ENCODE measurements at places on chromosomes 2 and 18. TPM values are rescaled to one million over a fixed set of nuclear protein-coding genes. Genes with fewer than 3 reads are reported as not detected.

- no peaks in the 10 kb centered on the region for H3K4me1 ChIP-seq
- no peak overlapping the region for H3K27ac ChIP-seq
- H3K27me3 ChIP-seq, result no peaks in the 10 kb centered on the region
Observed at GRCh38 chr2:209499069-209499468, 75.2 kb downstream of the MAP2 start.

DNA sequence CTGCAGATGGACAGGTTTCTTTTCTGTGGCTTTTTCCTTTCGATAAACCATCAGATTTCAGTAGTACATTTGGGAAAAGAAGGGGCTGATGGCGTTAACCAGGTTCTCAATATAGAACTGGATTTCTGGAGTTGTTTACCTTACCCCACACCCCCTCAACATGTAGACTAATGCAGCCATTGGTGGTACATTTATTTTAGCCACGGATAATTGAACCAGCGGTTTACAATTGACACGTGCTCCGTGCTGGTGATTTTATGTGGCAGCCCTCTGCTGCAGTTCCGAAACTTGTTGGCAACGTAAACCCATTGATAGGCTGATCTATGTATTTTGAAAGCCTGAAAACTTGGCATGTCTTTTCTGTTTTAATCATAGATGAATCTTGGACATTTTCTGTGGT, 5.4 kb downstream of the SOX11 start:
- no peak overlapping the region for H3K27ac ChIP-seq
- no peak overlapping the region for H3K4me3 ChIP-seq
- peaks cover 2% of the 10 kb centered on the region for H3K4me1 ChIP-seq
- no peak for DNase-seq
- peaks cover 6% of the 10 kb centered on the region for H3K36me3 ChIP-seq

DNA sequence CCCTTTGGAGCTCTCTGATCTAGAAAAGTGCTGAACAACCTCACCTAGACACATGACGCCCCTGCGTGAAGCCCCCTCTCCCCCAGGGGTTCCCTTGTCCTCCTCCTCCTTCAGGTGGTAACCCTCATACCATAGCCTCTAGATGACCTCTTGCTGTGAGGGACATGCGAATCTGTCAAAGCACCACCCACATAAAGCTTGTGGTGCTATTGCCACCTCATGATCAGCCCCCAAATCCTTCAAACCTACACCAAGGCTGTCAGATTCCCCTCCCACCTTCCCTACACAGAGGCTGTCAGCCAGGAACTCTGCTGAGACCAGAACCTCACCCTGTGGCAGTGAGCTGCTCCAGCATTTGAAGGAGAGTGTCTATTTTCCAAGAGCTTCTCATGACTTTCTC, 43.1 kb upstream of the TEX51 start:
- H3K36me3 ChIP-seq, result no peaks in the 10 kb centered on the region
- H3K4me1 ChIP-seq, result no peaks in the 10 kb centered on the region
- DNase-seq, result no peak
- H3K27me3 ChIP-seq, result peaks cover 6% of the 10 kb centered on the region
- H3K4me3 ChIP-seq, result no peak overlapping the region
- H3K27ac ChIP-seq, result no peak overlapping the region

GRCh38 chr2:239261356-239261755, 139.5 kb downstream of the HDAC4 start:
- peaks cover 72% of the 10 kb centered on the region for H3K4me1 ChIP-seq
- H3K27ac ChIP-seq, result no peak overlapping the region
- H3K4me3 ChIP-seq, result no peak overlapping the region

GRCh38 chr2:169507698-169508097, 1.8 kb upstream of the KLHL41 start:
- peaks cover 2% of the 10 kb centered on the region for H3K4me1 ChIP-seq
- no peak for DNase-seq
- H3K27ac ChIP-seq, result no peak overlapping the region
- H3K4me3 ChIP-seq, result no peak overlapping the region

DNA sequence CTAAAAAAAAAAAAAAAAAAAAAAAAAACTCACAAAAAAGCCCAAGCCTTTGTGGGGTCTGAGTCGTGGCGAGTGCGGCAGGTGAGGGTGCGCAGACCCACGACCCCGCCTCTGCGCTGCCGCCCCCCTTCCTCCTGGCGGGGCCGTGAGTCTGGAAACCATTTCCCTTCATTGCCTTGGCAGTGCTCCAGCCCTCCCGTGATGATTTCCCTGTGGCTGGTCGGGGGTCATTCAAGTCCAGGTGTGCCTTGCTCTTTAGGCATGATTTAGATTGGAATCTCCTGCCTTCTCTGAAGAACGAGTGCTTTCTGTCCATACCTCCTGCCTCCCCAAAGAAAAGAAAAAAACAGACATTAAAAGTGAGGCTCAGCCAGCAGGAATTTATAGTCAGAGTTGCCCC, 161.8 kb downstream of the FAM210A start:
- H3K4me1 ChIP-seq, result peaks cover 61% of the 10 kb centered on the region
- peak overlapping the region; percentile 70 for H3K27ac ChIP-seq

DNA sequence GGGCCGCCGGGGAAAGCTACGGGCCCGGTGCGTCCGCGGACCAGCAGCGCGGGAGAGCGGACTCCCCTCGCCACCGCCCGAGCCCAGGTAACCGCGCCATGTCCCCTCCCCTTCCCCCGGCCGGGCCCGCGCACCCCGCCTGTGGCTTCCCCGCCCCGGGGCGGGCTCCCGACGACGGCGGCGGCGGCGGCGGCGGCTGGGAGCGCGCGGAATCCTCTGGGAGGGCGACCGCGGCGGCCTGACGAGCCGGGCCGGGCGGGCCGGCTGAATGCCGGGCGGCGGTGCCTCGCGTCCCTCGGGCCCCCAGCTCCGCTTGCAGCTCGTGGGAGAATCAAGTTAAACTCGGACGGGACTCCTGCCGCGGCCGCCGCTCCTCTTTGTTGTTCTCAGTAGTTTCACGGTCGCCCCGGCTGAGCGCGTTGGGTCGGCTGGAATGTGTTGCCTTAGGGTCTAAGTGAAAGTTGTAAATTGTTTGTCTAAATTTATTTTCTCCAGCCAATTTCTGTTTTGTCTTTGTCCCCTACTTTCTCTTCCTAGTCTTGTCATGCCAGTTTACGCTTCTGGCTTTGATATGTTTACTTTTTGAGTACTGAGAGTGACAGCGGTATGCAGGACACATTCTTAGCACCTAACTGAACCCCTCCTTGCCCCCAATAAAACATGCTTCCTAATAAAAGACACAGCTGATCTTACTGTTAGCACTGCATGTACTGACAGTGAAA, 685 bp downstream of the SMAD4 start:
- H3K4me3 ChIP-seq, result peak overlapping the region; percentile 96
- peak; percentile 92 for DNase-seq
- H3K27ac ChIP-seq, result peak overlapping the region; percentile 95
- H3K4me1 ChIP-seq, result peaks cover 47% of the 10 kb centered on the region

MOGAT1 gene
- not detected for total RNA-seq

GRCh38 chr2:202703091-202703490, 68.3 kb downstream of the FAM117B start:
- peaks cover 22% of the 10 kb centered on the region for H3K36me3 ChIP-seq
- H3K27ac ChIP-seq, result peak overlapping the region; percentile 83
- H3K4me3 ChIP-seq, result no peak overlapping the region
- H3K4me1 ChIP-seq, result peaks cover 43% of the 10 kb centered on the region
- DNase-seq, result no peak

- no peak overlapping the region for H3K4me3 ChIP-seq
- no peak overlapping the region for H3K27ac ChIP-seq
- no peaks in the 10 kb centered on the region for H3K4me1 ChIP-seq
- no peak for DNase-seq
- H3K27me3 ChIP-seq, result no peaks in the 10 kb centered on the region
Observed at GRCh38 chr2:122481717-122482116, 726.3 kb downstream of the TSN start.

GRCh38 chr2:128541448-128541847, 222.8 kb upstream of the HS6ST1 start:
- H3K36me3 ChIP-seq, result no peaks in the 10 kb centered on the region
- H3K27ac ChIP-seq, result no peak overlapping the region
- no peak overlapping the region for H3K4me3 ChIP-seq
- H3K4me1 ChIP-seq, result peaks cover 6% of the 10 kb centered on the region
- H3K27me3 ChIP-seq, result peaks cover 5% of the 10 kb centered on the region

GRCh38 chr2:240248721-240249422, 108.4 kb upstream of the OTOS start:
- H3K27me3 ChIP-seq, result peaks cover 2% of the 10 kb centered on the region
- H3K36me3 ChIP-seq, result no peaks in the 10 kb centered on the region
- no peaks in the 10 kb centered on the region for H3K4me1 ChIP-seq
- no peak for DNase-seq

GRCh38 chr2:135149251-135149650, 97.2 kb downstream of the RAB3GAP1 start:
- H3K36me3 ChIP-seq, result peaks cover 48% of the 10 kb centered on the region
- DNase-seq, result no peak
- no peak overlapping the region for H3K27ac ChIP-seq
- H3K27me3 ChIP-seq, result no peaks in the 10 kb centered on the region
- H3K4me3 ChIP-seq, result no peak overlapping the region

TLX2 gene
- total RNA-seq, result 0.54 TPM

DNA sequence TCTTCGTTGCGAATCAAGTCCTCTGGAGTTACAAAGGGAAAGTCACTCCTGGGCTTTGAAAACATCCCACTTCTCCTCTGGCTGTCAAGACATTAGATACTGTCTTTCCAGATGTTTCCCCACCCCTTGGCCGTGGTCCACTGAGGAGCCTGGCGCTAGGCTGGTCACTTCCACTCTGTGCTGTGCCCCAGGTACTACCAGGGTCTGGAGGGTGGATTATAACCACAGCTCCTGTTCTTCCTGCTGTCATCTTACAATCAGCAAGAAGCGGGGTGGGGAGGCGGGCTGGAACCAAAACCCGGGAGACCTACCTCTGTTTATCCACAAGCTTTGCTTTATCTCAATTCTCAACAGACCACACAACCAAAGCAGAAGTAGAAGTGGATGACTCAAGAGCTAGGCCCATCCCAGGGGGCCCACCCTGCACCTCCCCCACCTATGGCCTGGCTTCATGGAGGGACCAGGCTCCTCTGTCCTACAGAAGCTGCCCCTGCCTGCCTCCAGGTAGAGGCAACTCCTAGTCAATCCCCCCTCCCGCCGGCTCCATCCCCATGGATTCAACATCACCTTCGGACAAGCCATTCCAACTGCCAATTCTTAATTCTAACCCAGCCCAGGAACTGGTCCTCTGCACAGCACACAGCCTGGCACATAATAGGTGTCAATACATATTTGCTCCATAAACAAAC, 17.8 kb downstream of the SMAD7 start:
- peaks cover 31% of the 10 kb centered on the region for H3K36me3 ChIP-seq
- H3K4me1 ChIP-seq, result peaks cover 86% of the 10 kb centered on the region
- DNase-seq, result no peak
- no peaks in the 10 kb centered on the region for H3K27me3 ChIP-seq

Measured in activated CD4-positive, alpha-beta T cell treated with anti-CD3 and anti-CD28 coated beads, Interleukin-2, amount 10 ng/mL, durations not matched to agents 24 days and 14 days (primary cell).